Stimulated activated CD4-positive, alpha-beta T cell treated with anti-CD3 and anti-CD28 coated beads, Interleukin-15, amount 100 ng/mL, for 48 hours (primary cell): ENCODE measurements at places on chromosomes 16 and 17.

DNA sequence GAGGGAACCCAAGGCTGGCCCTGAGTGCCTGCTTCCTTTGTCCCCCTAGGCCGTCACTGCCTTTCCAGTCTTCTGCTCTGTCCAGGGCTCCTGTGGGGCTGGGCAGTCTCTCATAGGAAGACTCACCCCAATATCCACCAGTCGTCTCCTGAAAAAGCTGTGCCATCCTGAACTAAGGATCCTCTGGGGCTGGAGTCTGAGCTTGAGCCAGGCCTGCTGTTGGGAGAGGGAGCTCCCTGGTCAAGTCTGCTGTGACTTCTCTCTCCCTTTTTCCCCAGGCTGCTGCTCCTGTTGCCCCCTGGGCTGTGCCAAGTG lies 963 bp downstream of the MT1H start:
- no peak for DNase-seq

DNA sequence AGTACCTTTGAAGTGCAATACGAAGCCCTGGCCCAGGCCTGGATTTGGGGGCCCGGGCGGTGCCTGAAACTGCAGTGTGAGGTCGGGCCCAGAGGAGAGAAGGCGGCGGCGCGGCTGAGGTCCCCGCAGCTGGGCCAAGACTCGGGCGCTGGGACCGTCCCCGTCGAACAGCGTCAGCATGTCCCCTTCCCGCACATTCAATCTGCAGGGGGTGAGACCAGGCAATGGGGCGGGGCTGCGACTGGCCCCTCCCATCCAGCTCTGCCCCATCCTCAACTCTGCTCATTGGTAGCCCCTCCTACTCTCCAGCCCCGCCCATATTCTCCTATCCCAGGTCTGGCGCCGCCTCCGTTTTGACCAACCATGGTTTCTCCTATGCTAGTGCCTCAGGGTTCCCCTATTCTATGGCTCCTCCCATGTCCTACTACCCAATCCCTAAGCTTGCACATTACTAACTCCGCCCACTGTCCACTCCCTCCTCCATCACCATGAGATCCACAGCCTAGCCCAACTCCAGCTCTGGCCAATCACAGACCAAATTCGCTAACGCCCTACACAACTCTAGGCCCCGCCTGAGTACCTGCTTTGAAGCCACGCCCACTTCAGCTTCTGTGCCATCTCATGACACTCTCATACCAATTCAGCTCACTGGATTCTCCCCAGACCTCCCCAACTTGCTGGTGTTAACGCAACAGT lies 14.4 kb upstream of the CDIPT start:
- DNase-seq = peak; percentile 59

- no peak for DNase-seq
These were observed 119.8 kb downstream of the PRKCA start for GRCh38 chr17:66422186-66422585.

GRCh38 chr17:32298298-32298697 lies 32.7 kb downstream of the RHBDL3 start:
- no peak for DNase-seq

- no peak for DNase-seq
These were observed 42.1 kb upstream of the ADCY7 start for GRCh38 chr16:50224286-50224685.

DNA sequence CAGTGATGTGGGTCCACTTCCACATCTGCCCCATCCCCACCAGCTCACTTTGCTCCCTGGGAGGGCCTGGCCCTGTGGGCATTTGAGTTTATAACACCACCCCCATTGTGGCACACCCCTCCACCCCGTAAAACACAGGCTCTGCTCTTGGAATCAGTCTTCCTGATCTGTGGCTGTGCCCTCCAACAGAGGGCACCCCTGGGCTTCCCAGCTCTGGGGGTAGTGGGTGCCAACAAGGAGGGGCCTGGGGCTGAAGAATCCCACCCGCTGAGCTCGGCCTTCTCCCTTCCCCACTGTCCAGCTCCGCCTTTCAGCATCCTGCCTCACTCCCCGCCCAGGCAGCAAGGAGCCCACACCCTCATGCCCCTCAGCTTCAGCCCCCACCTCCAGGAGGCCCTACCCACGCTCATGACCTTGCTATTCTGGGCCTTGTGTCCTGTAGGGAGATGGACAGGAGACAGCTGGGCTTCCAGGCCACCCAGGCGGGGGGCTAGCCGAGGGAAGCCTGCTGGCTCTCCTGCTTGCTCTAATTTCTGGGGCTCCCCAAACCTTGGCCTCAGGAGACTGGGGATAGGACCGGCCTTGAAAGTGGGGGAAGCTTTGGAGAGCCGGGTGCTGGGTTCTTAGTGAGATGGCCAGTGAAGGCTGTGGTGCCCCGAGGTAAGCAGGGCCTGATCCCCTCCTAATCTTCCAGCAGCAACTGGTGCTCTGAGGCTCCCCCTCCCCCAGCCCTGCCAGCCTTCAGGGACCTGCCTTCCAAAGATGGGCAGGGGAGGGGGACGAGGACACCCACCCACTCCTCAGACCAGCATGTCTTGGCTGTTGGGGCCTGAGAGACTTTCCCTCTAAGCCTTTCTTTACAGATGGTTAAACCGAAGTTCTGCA lies 2.9 kb upstream of the ATP2A1 start:
- no peak for DNase-seq

DNA sequence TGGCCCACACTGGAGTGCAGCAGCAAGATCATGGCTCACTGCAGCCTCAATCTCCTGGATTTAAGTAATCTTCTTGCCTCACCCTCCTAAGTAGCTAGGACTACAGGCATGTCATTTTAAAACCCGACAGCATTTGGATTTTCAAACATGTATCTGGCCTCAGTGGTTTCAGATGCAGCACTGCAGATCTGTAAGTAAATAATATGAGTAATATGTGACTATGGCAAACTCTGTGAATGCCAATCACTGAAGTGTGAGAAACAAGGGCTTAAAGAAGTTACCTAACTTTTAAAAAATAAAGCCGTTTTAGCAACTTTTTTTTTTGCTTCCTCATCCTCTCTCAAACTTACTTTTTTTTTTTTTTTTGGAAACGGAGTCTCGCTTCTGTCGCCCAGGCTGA lies 11.9 kb downstream of the CEP20 start:
- no peak for DNase-seq

DNA sequence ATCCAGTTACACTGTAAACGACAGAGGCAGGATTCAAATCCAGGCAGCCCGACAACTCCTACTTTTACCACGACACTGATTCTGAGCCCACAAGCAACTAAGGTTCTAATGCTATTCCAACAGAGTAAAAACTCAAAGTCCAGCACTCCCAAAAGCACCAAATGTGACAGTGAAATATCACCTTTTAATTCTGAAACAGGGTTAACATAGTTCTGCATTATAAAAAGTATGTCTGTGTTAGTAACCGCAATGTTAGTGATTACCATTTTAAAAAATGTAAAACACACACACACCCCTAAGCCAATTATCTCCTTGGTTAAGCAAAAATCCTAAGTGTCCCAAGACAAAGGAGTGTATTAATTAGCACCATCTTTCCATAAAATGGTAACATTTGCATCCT lies 19.7 kb downstream of the HELZ start:
- no peak for DNase-seq

DNA sequence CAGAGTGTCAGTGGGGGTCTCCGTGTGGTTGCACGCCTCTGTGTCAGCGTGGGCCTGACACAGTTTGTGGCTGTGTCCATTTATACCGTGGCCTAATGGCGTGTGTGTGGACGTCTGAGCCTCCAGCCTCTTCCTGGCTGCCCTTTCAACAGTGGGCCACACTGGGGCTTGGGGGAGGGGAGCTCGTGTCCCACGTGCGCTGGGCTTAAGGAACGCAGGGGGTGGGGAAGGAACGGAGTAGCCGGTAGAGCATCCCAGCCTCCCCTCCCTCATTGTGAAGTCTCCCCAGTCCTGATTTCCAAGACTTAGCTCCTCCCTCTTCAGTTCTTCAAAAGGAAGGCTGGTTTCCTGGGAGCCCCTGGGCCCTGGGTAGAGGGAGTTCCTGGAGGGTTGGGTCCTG lies 9.5 kb upstream of the HES7 start:
- no peak for DNase-seq

GRCh38 chr17:68701046-68701445 lies 99.9 kb upstream of the FAM20A start:
- DNase-seq = no peak

DNA sequence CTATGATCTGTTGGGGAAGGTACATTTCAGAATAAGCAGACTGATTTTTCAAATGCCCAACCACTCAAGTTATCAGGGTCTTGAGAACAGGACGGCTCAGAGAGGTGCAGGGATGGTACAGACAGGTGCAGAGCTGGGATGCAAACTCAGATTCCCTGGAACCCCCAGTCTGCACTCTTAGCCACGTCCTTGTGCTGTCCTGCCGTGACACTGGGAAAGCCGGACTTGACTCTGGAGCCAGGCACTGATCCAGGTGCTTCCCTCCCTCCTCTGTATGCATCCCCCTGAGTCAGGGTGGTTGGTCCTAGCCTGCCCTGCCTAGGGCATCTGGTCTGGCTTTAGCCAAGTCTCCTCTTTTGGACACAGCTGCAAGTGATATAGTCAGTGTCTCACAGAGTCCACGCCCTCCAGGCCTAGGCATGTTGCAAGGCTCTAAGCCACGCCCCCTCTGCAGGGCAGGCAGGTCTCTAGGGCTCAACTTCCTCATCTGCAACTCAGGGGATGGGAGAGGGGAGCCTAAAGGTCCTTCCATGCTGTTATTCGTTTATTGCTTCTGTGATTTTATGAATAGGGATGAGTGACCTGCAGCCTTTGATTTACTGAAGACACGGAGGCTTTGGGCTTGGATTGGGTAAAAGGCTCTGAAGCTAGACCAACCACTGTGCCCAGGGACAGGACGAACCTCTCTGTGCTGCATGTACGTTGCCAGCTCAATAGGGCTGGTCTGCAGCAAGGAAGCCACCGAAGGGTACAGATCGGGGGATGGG lies 97.3 kb downstream of the SDK2 start:
- no peak for DNase-seq

- no peak for DNase-seq
These were observed 25.3 kb downstream of the ZNF778 start for GRCh38 chr16:89242795-89243200.

DNA sequence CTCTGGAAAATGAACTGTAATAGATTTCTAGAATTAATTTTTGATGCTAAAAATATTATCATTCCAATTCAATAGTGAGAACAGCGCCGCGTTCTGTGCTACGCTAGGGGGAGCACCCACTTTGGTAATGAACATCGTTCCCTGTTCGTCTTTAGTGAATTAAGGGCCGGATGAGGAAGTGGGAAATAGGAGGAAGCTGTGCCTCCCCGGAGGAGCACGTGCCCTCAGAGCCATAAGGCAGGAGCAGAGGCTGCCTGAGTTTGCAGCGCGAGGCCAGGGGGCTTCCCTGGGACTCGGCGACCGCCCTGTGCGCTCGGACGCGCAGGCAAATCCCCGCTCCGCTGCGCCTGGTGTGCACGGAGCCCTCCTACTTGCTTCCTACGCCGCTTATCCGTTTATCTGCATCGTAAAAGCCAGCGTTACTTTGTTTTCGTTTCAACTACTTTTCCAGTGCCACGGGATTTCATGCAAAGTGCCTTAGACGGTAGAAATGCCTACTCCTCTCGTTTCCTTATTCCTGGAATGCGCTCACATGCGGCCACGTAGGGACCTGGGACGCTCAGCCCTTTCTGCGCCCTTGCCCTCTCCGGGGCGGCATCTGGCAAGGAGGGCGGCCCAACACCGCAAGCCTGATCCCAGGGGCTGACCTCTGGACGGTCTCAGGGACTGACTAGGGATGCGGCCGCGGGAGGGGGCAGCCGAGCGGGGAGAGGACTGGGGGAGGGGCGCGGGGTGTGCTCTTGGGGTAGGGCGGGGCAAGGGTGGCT lies 76.4 kb downstream of the KCNJ12 start:
- DNase-seq = no peak

- peak; percentile 31 for DNase-seq
These were observed 26.8 kb downstream of the MPP2 start for GRCh38 chr17:43880420-43880991.

GRCh38 chr17:56598466-56598865 lies 5.0 kb downstream of the NOG start:
- DNase-seq = no peak

GRCh38 chr17:74119965-74120364 lies 83.5 kb upstream of the RPL38 start:
- DNase-seq = no peak

DNA sequence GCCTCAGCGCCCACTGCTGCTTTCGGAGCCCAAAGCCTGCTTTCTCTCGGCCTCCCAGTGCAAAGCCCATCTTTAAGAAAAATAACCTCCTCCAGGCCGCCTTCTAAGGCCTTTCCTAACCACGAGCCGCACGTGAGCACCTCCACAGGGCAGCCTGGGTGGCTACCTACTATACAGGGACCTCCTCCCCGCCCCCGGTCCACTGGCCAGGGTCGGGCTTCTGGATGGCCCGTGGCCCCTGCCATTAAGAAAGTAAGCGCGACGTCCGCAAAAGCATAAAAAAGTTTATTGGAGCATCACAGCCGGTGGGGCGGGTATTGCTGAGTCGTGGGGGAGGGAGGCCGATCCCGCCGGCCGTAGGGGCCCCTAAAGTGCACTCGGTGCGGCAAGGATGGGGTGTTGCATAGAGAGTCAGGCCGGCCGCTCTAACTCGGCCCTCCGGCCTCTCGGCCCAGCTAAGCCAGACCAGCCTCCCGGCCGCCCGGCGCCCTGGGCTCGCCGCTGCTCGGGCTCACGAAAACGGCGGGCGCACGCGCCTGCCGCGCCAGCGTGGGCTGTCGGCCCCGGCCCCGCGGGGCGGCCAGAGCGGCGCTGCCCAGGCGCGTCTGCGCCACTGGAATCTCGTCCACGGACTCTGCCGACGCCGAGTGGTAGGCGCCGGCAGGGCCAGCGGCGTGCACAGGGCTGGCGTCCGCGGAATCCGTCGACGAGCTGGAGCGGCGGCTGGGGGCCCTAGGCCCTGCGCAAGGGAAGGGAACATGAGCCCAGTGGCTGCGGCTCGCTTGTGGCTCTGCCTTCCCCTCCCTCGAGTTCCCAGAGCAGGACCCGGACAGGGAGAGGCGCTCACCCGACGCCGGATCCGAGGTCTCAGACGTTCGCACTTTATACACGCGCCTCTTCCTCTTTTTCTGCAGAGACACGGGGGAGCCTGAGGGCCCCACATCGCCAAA lies 1.1 kb upstream of the TPPP3 start:
- no peak for DNase-seq

- DNase-seq = peak; percentile 88
These were observed at the start of gene TBCD for GRCh38 chr17:82751571-82752370. Gene TBCD (plus strand): TSS chr17:82752065. CDS start chr17:82752194, 129 bp downstream.

- DNase-seq = no peak
These were observed 309 bp downstream of the FOXJ1 start for GRCh38 chr17:76140661-76141211.

- no peak for DNase-seq
These were observed 37.0 kb upstream of the HAPSTR1 start for GRCh38 chr16:9054460-9054859.

GRCh38 chr16:50688083-50688482 lies 5.3 kb upstream of the NOD2 start:
- no peak for DNase-seq
